ENCODE measurements at places on chromosomes 6 and 20. TPM values are rescaled to one million over a fixed set of nuclear protein-coding genes. Genes with fewer than 3 reads are reported as not detected.
A peak's percentile ranks its signal among the peaks of the same experiment; 100 is the strongest.

- no peaks in the 10 kb centered on the region for H3K4me1 ChIP-seq
- no peak for DNase-seq
- H3K36me3 ChIP-seq: no peaks in the 10 kb centered on the region
- no peak overlapping the region for H3K27ac ChIP-seq
- H3K4me3 ChIP-seq: no peak overlapping the region
- no peaks in the 10 kb centered on the region for H3K27me3 ChIP-seq
Observed at GRCh38 chr20:6533761-6534479, 233.6 kb upstream of the BMP2 start.

- DNase-seq: no peak
- peaks cover 39% of the 10 kb centered on the region for H3K27me3 ChIP-seq
- no peak overlapping the region for H3K27ac ChIP-seq
- no peaks in the 10 kb centered on the region for H3K36me3 ChIP-seq
Observed at GRCh38 chr6:105174512-105174911, 5.3 kb downstream of the POPDC3 start.

- DNase-seq: no peak
- peaks cover 7% of the 10 kb centered on the region for H3K4me1 ChIP-seq
- H3K27ac ChIP-seq: no peak overlapping the region
- H3K4me3 ChIP-seq: no peak overlapping the region
Observed at GRCh38 chr6:110756817-110757216, 58.5 kb downstream of the CDK19 start.

Gene RTF2
- total RNA-seq: 101 TPM

Gene INSM1
- total RNA-seq: not detected

Gene LY6G6D
- total RNA-seq: not detected

- H3K36me3 ChIP-seq: no peaks in the 10 kb centered on the region
- no peak overlapping the region for H3K4me3 ChIP-seq
- H3K27ac ChIP-seq: no peak overlapping the region
Observed at GRCh38 chr6:17454316-17455005, 61.1 kb downstream of the CAP2 start.

GRCh38 chr6:34021554-34022190, 124.2 kb downstream of the GRM4 start:
- no peak overlapping the region for H3K27ac ChIP-seq
- H3K27me3 ChIP-seq: no peaks in the 10 kb centered on the region
- H3K36me3 ChIP-seq: no peaks in the 10 kb centered on the region
- no peak overlapping the region for H3K4me3 ChIP-seq

DNA sequence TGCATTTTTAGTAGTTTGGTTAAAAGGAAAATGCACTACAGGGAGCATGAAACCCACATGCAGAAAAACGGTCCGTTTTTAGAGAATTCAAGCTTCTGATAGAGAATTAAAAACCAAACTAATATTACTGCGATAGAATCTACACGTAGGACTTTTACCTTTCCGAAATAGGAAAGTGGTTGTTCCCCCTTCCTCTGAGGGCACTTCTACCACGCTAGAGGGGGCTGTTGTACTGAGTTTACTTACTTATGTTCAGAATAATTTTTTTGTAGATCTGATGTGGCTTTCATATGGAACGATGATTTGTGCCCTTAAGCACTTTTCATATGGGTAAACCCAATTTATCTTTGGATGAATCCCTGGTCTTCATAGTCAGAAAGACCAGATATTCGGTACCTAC, 264.3 kb upstream of the PLN start:
- peaks cover 7% of the 10 kb centered on the region for H3K4me1 ChIP-seq
- no peaks in the 10 kb centered on the region for H3K36me3 ChIP-seq
- peaks cover 9% of the 10 kb centered on the region for H3K27me3 ChIP-seq
- H3K27ac ChIP-seq: no peak overlapping the region
- no peak overlapping the region for H3K4me3 ChIP-seq
- no peak for DNase-seq

Gene RHAG
- total RNA-seq: not detected

Gene SASH1
- not detected for total RNA-seq

Gene IL17F
- not detected for total RNA-seq

Gene MATN4
- total RNA-seq: 0.30 TPM

DNA sequence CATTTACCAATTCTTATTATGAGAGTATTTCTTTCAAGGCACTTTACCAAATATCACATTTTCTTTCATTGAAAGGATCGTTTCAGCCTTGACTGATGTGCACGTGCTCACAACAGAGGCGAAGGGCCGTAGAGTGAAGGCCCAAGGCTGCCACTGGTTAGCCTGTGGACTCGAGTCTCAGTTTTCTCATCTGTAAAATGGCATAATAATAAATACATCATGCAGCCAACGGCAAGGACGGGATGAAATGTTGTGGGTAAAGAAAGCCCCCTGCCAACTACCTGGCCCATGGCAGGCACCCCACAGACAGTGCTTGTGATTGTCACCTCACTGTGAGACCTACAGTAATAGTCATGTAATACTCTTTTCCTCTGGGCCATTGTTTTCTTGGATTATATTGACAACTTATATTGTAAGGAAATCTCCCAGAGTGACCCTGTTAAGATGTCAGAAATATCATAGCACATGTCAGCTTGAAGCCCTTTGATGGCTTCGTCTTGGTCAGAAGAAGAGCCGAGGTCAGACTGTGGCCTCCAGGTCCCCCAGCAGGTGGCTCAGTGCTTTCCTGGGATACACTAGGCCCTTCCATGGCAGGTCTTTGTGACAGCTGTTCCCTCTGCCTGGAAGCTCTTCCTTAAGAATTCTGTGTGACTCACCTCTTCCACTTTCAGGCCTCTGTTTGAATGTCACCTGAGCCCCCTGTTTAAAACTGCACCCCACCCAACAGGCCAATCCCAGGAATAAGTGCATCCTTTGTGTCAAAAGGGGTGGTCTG, 36.3 kb downstream of the FAM50B start:
- peaks cover 8% of the 10 kb centered on the region for H3K27me3 ChIP-seq
- no peaks in the 10 kb centered on the region for H3K36me3 ChIP-seq
- H3K4me3 ChIP-seq: no peak overlapping the region
- no peak for DNase-seq
- H3K27ac ChIP-seq: no peak overlapping the region
- no peaks in the 10 kb centered on the region for H3K4me1 ChIP-seq

DNA sequence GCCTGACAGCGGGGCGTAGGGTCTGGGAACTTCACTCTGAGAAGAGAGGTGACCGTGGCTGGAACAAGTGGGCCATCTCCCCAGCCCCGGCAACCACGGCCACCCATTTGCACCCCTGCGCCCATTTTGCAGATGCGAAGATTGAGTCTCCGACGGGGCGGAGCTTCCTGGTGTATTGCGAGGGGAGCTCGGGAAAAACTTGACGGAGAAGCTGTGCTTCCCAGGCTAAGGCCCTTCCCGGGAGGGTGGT, 653 bp downstream of the ZNF335 start:
- H3K4me3 ChIP-seq: peak overlapping the region; percentile 84
- no peak for DNase-seq
- peaks cover 12% of the 10 kb centered on the region for H3K4me1 ChIP-seq
- H3K27me3 ChIP-seq: no peaks in the 10 kb centered on the region
- H3K36me3 ChIP-seq: peaks cover 5% of the 10 kb centered on the region

GRCh38 chr6:117600008-117600743, 2.1 kb downstream of the GOPC start:
- peaks cover 41% of the 10 kb centered on the region for H3K36me3 ChIP-seq
- no peak for DNase-seq
- H3K27ac ChIP-seq: no peak overlapping the region
- H3K4me3 ChIP-seq: peak overlapping the region; percentile 100

DNA sequence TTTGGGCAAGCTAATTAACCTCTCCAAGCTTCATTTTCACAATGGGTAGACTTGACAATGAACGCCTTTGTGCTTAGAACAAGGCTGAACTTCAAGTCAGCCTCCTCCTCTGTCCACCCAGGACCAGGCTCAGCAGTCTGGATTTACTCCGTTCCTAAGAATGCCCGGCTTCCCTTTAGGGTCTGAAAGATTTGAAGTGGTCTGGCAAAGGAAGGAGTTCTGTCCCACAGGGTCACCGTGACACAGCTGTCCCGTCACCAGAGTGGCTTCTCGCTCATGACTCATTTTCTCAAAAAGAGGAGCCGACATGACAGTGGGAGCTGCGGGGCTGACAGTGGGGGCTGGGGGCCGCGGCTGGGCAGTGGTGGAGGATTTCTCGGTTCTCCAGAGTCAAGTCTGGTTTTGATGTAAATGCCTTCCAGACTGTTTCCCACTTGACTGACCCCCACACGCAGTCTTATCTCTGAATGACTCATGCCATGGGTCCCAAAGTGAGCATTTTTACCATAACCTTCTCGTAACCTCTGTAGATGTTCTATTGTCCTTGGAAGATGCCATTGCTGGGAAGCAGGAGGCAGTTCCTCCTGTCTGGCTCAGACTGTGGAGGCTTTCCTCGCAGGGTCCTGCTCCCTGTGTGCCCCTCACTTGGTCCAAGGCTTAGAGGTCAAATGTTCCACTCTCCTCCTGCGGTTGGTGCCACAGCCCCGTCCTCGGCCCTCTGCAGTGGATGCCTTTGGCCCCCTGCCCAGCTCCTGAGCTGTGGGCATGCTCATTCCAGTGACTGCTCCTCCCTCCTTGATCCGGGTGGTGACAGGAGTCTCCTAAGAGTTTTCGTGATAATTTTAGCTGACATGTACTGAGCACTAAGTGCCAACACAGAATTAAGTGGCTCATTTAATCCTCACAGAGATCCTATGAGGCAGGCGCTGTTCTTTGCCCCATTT, 253.1 kb downstream of the FNDC1 start:
- H3K27me3 ChIP-seq: no peaks in the 10 kb centered on the region
- H3K4me1 ChIP-seq: no peaks in the 10 kb centered on the region
- H3K36me3 ChIP-seq: no peaks in the 10 kb centered on the region
- no peak overlapping the region for H3K27ac ChIP-seq
- H3K4me3 ChIP-seq: no peak overlapping the region

Gene HCK
- total RNA-seq: 0.61 TPM

DNA sequence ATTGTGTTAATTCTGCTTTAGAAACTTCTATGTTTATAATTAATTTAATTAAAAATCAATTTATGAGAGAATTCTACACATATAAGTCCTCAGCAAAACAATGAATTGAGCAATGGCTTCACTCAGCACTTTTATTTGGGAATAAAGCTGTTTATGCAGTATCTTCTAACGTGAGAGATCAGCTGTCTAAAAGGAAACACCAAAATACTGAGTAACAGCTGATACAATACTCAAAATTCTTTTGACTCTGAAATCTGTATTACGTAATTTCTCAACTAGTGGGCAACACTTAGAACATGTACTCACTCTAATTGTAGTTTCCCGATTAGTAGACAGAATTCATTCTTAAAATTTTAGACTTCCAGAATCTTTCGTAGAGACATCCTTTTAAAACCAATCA, 49.8 kb downstream of the MAP3K7 start:
- no peak overlapping the region for H3K4me3 ChIP-seq
- no peaks in the 10 kb centered on the region for H3K27me3 ChIP-seq
- peaks cover 21% of the 10 kb centered on the region for H3K4me1 ChIP-seq
- DNase-seq: no peak
- peaks cover 18% of the 10 kb centered on the region for H3K36me3 ChIP-seq

- peak overlapping the region; percentile 31 for H3K27ac ChIP-seq
- DNase-seq: no peak
- H3K4me3 ChIP-seq: peak overlapping the region; percentile 72
- no peaks in the 10 kb centered on the region for H3K27me3 ChIP-seq
Observed at GRCh38 chr6:128491610-128492206, 28.7 kb downstream of the PTPRK start.

GRCh38 chr6:90048206-90048967, 154.1 kb downstream of the GJA10 start:
- DNase-seq: no peak
- H3K36me3 ChIP-seq: peaks cover 40% of the 10 kb centered on the region
- H3K4me1 ChIP-seq: peaks cover 31% of the 10 kb centered on the region
- H3K27ac ChIP-seq: peak overlapping the region; percentile 50

- H3K36me3 ChIP-seq: no peaks in the 10 kb centered on the region
- H3K4me1 ChIP-seq: peaks cover 18% of the 10 kb centered on the region
- peak overlapping the region; percentile 85 for H3K27ac ChIP-seq
Observed at GRCh38 chr6:135179920-135180541, 1.1 kb upstream of the MYB start.

Gene HTR1E
- total RNA-seq: not detected

GRCh38 chr6:74248966-74249365, 553.0 kb downstream of the CD109 start:
- no peaks in the 10 kb centered on the region for H3K36me3 ChIP-seq
- H3K4me3 ChIP-seq: no peak overlapping the region
- no peaks in the 10 kb centered on the region for H3K4me1 ChIP-seq
- H3K27ac ChIP-seq: no peak overlapping the region
- DNase-seq: no peak

DNA sequence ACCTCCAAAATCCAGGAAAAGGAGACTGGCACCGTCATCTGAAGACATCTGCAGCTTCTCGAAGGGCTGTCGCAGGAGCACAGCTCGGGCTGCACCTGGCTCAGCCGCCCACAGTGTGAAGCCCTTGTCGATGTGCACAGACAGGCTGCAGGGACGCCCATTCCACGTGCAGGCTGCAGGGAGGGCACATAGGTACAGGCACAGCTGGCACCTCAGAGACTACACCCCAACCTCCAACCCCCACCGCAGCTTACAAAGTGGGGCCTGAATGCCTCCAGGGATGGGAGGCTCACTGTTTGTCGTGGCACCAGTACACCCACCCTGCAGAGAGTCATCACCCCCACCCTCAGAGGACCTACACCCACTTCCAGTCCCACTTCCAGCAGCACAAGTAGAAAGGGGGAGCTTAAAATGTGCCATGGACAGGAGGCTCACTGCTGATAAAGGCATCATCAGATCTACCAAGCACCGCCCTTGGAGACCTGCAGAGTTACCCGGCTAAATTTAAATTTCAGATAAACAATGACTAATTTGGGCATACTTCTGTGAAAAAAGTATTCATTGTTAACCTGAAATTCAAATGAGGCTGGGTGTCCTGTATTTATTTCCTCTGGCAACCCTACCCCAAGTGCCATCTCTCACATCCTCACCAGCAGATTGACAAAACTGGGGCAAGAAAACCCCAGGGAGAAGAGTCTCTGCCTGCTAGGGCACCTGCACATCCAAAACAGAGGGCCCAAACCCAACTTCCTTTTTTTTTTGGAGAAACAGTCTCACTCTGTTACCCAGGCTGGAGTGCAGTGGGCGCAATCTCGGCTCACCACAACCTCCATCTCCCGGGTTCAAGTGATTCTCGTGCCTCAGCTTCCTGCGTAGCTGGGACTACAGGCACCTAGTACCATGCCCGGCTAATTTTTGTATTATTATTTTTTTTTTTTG, 7.7 kb upstream of the CDK5RAP1 start:
- H3K27ac ChIP-seq: no peak overlapping the region
- no peak for DNase-seq
- peaks cover 13% of the 10 kb centered on the region for H3K36me3 ChIP-seq
- no peak overlapping the region for H3K4me3 ChIP-seq

GRCh38 chr6:39321761-39322160, 741 bp downstream of the KCNK16 start:
- H3K36me3 ChIP-seq: no peaks in the 10 kb centered on the region
- no peak for DNase-seq
- H3K27me3 ChIP-seq: peaks cover 17% of the 10 kb centered on the region
- no peak overlapping the region for H3K4me3 ChIP-seq

DNA sequence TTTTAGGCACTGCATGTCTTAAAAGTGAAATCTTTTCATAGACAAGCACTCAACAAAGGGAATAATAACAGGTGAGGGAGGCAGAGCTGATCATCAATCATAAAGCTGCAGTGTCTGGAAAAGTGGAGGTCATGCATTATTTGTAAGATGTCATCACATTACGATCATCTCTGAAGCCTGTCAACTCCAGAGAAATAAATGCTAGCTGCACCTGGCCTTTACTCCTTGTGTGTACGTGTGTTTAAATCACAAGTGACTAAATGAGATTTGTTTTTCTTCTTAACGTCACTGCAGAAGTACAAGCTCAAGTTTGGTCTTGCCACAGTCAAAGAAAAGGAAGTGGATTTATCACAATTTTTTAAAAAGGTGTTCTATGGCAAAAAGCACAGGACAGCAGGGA, 275.5 kb upstream of the SGK1 start:
- no peak for DNase-seq
- H3K4me3 ChIP-seq: no peak overlapping the region
- no peak overlapping the region for H3K27ac ChIP-seq
- no peaks in the 10 kb centered on the region for H3K27me3 ChIP-seq
- H3K36me3 ChIP-seq: no peaks in the 10 kb centered on the region
